Spinal cord (tissue), 10 donors: ENCODE measurements at places on chromosomes 5 and 9.

DNA sequence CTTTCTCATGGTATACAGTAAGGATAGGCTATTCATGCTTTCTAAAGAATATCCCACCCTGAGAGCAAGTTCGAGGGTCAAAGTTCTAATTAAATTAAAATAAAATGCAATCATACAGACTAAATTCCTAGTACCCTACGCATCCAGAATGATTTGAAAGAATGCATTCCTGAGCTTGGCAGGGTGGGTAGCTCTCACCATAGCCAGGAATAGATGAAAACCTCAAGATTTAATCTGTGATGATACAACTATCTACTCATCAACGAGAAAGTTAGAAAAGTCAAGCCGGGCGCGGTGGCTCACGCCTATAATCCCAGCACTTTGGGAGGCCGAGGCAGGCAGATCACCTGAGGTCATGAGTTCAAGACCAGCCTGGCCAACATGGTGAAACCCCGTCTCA lies 32.3 kb downstream of the SERINC5 start:
- H3K4me1 ChIP-seq: peaks cover 24% of the 10 kb centered on the region
- H3K4me3 ChIP-seq: no peak overlapping the region
- H3K36me3 ChIP-seq: peaks cover 4% of the 10 kb centered on the region
- no peak for DNase-seq
- no peak overlapping the region for H3K27ac ChIP-seq

GRCh38 chr9:27408001-27408400 lies 111.1 kb upstream of the EQTN start:
- no peaks in the 10 kb centered on the region for H3K36me3 ChIP-seq
- H3K27me3 ChIP-seq: no peaks in the 10 kb centered on the region
- H3K4me1 ChIP-seq: no peaks in the 10 kb centered on the region
- H3K27ac ChIP-seq: no peak overlapping the region
- no peak for DNase-seq

- no peak overlapping the region for H3K27ac ChIP-seq
- no peaks in the 10 kb centered on the region for H3K27me3 ChIP-seq
- peaks cover 10% of the 10 kb centered on the region for H3K4me1 ChIP-seq
- H3K4me3 ChIP-seq: no peak overlapping the region
Measured at GRCh38 chr5:173910215-173910614, 22.1 kb downstream of the CPEB4 start.

- no peaks in the 10 kb centered on the region for H3K36me3 ChIP-seq
- H3K27ac ChIP-seq: no peak overlapping the region
- H3K27me3 ChIP-seq: no peaks in the 10 kb centered on the region
- peaks cover 4% of the 10 kb centered on the region for H3K4me1 ChIP-seq
- H3K4me3 ChIP-seq: no peak overlapping the region
Measured at GRCh38 chr5:90055831-90056328, 353.7 kb downstream of the CETN3 start.

DNA sequence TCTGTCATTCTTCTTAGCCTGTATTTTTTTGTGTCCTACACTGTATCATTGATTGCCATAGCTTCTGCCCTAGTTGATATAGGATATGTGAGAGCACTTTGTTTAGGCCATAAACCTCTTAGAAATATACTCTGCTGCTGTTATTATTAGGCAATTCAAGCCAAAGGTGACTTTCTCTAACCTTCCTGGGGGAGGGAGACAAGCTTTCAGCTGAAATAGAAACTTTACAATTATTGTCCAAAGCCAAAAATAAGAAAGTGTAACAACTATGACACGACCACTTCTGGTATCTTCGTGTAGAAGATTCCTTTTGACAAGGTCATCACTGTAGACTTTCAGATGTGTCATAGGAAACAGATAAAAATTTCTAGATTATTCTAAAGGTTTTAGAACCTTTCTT lies 12.2 kb upstream of the CSNK1A1 start:
- H3K36me3 ChIP-seq: no peaks in the 10 kb centered on the region
- no peak for DNase-seq
- H3K4me1 ChIP-seq: peaks cover 5% of the 10 kb centered on the region
- no peak overlapping the region for H3K4me3 ChIP-seq

DNA sequence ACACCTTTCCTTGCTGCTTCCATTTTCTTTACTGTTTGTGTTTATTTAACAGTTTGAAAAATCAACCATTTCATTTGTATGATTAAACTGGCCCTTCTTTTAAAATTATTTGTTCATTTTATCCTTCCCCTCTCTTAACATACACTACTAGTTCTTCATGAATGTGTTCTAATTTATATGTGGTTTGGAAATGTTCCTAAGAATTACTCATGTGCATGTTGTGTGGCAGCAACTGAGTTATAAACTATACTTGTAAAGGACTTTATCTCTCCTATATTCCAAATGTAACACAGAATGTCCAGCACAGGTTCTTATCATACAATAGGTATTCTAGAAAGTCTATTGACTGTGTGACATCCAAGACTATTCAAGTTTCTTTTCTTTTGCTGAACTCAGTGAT lies 358.2 kb upstream of the MEF2C start:
- H3K36me3 ChIP-seq: no peaks in the 10 kb centered on the region
- no peak for DNase-seq
- H3K4me1 ChIP-seq: no peaks in the 10 kb centered on the region
- H3K4me3 ChIP-seq: no peak overlapping the region
- no peak overlapping the region for H3K27ac ChIP-seq

DNA sequence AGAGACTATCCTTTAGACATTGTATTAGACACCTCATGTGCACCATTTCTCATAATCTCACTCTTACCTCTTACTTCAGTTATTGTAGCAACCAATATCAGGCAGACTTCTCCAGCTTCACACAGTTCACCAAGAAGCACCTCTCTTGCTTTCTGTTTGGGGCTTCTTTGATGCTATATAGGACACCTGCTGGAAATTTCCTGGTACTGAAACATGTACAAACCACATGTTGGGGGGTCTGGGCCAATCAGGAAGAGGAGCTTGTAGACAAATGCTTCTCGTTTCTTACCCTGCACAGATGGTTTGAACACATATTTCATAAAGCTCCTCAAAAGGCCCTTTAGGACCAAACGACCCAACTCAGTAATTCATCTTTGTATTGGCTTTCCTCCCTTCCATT lies 212.1 kb downstream of the IZUMO3 start:
- no peak for DNase-seq
- H3K27me3 ChIP-seq: no peaks in the 10 kb centered on the region
- no peaks in the 10 kb centered on the region for H3K36me3 ChIP-seq
- H3K27ac ChIP-seq: no peak overlapping the region

- H3K27ac ChIP-seq: no peak overlapping the region
- no peak overlapping the region for H3K4me3 ChIP-seq
- DNase-seq: no peak
- no peaks in the 10 kb centered on the region for H3K36me3 ChIP-seq
- no peaks in the 10 kb centered on the region for H3K27me3 ChIP-seq
Measured at GRCh38 chr5:142499591-142500226, 174.9 kb upstream of the SPRY4 start.

GRCh38 chr9:107541523-107541922 lies 52.0 kb upstream of the KLF4 start:
- no peaks in the 10 kb centered on the region for H3K36me3 ChIP-seq
- no peak overlapping the region for H3K4me3 ChIP-seq
- no peak for DNase-seq
- no peaks in the 10 kb centered on the region for H3K4me1 ChIP-seq
- no peaks in the 10 kb centered on the region for H3K27me3 ChIP-seq

DNA sequence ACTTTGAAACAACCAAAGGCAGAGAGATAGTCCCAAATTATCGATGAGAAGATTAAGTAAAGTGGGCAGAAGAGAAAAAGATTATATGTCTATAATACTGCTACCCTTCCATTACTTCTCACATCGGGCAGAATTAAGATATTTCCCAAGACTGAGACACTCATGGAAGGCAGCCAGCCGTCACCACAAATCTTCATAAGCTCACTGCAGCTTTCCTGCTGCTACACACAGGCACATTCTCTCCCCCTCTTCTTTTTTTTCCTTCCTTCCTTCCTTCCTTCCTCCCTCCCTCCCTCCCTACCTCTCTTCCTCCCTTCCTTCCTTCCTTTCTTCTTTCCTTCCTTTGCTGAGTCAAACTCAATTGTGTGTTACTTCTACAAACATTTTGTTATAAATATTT lies 58.7 kb upstream of the SPATA31C2 start:
- no peaks in the 10 kb centered on the region for H3K27me3 ChIP-seq
- H3K36me3 ChIP-seq: no peaks in the 10 kb centered on the region
- no peak overlapping the region for H3K4me3 ChIP-seq
- H3K27ac ChIP-seq: no peak overlapping the region

DNA sequence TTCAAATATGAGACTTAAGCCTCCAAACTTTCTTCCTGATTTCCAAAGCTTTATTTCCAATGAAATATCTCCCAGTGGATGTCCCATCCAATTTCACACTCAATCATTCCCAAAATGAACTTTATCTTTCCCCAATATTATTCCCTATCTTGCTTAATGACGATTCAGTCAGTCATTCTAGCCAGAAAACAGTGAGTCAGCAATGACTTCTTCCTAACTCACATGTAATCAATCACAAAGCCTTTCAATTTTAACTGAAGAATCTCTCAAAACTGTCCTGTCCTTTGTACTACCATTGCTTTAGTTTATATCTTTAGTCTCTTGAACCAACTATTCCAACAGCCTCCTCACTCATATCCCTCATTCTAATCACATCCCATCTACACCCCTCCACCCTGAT lies 34.9 kb downstream of the NSA2 start:
- H3K36me3 ChIP-seq: peaks cover 11% of the 10 kb centered on the region
- H3K27ac ChIP-seq: no peak overlapping the region
- H3K27me3 ChIP-seq: no peaks in the 10 kb centered on the region

DNA sequence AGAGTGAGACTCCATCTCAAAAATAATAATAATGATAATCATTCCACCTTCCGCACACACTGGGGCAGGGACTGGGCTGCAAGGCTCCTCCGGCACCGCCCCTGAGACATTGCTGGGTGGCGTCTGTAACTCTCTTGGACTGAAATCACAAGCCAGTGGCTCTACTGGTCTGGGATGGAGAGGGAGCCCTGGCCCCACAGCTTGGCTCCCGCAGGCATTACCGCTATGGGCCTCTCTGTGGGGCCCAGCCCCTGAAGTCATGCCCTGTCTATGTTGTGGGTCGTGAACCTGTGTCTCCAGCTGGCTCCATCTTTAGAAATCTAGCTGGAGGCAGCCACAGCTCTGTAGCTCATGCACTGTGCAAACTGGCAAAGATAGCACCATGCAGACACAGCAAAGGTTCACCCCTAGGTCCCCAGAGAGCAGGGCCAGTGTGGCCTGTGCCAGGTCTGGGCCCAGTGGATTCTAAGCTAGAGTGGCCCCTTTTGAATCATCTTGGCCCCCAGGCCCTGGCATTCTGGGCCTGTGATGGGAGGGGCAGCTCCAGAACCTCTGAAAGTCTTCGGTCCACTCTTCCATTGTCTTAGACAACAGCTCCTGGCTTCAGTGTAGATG lies 36.1 kb upstream of the COL5A1 start:
- no peak overlapping the region for H3K27ac ChIP-seq
- DNase-seq: no peak
- H3K4me1 ChIP-seq: peaks cover 6% of the 10 kb centered on the region
- H3K27me3 ChIP-seq: peaks cover 2% of the 10 kb centered on the region
- no peak overlapping the region for H3K4me3 ChIP-seq

GRCh38 chr5:463301-463700 lies 20.3 kb downstream of the EXOC3 start:
- DNase-seq: no peak
- H3K36me3 ChIP-seq: peaks cover 75% of the 10 kb centered on the region
- H3K27ac ChIP-seq: no peak overlapping the region
- H3K27me3 ChIP-seq: no peaks in the 10 kb centered on the region
- no peak overlapping the region for H3K4me3 ChIP-seq
- H3K4me1 ChIP-seq: no peaks in the 10 kb centered on the region

DNA sequence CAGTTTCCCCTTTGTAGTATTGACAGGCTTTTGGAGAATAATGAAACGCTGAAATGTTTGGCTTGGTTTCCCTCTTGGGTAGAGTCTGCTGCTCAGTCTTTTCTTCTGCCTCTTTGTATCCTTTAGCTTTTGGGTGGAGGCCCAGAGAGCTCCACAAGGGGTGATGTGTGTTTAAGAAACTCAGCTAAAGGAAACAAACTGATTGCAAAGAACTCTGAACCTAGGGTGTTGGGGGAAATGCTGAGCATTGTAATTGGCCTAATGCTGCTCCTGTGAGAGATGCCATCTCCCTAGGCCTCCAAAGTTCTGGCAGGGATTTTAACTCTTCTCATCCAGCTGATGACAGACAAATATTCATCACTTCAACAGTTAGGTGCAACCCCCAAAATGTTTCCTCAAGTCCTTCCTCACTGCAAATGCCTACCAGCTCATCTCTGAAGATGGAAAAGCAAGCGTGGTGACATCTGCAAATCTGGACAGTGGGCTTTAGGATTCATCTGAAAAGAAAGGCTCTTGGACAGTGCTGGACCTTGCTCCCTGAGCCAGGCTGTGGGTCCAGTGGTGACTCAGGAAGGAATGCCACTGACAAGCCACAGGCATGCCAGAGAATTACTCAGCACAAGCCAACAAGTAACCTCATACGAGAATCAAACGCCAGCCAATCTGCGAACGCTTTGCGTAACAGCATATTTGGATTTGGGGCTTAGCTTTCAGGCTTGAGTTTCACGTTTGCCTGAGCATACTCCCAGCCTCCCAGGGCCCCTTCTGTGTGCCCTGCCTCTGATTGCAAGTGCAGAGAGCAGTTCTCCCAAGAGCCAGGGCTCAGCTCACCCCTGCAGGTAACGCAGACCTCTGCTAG lies 30.5 kb upstream of the ZSWIM6 start:
- H3K27me3 ChIP-seq: peaks cover 3% of the 10 kb centered on the region
- H3K27ac ChIP-seq: peak overlapping the region; percentile 57
- H3K36me3 ChIP-seq: no peaks in the 10 kb centered on the region
- H3K4me1 ChIP-seq: peaks cover 15% of the 10 kb centered on the region
- DNase-seq: peak; percentile 85
- no peak overlapping the region for H3K4me3 ChIP-seq

DNA sequence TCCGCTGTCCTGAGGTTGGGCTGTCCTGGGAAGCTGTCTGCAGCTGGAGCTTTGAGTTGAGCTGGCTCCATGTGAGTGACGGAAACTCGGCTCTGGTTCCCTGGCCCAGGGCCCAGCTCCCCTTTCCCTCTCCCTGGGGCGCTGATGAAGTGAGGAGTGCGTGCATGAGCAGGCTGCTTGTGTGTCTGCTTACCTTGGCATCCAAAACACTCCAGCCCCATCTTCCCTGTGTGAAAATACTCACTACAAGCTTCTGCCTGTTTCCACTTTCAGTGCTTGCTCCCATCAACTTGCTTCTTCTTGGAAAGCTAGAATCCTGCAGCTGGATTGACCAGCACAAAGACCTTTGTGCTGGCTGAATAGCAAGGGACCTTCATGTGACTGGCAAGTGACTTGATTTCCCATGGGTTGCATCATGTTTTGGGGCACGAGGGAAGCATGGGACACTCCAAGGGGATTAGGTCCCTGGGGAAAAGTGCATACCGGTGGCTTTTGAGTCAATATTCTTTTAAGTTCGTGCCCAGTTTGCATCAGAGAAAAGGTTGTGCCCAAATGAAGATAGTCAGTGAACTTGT lies 198.1 kb downstream of the GADD45G start:
- no peak overlapping the region for H3K4me3 ChIP-seq
- H3K27ac ChIP-seq: no peak overlapping the region
- peaks cover 7% of the 10 kb centered on the region for H3K4me1 ChIP-seq
- no peak for DNase-seq
- H3K36me3 ChIP-seq: no peaks in the 10 kb centered on the region
